Stimulated activated CD8-positive, alpha-beta memory T cell treated with anti-CD3 and anti-CD28 coated beads, Interleukin-7, amount 100 ng/mL, for 48 hours (primary cell): ENCODE measurements at places on chromosomes 16 and 17.
A peak's percentile ranks its signal among the peaks of the same experiment; 100 is the strongest.

DNA sequence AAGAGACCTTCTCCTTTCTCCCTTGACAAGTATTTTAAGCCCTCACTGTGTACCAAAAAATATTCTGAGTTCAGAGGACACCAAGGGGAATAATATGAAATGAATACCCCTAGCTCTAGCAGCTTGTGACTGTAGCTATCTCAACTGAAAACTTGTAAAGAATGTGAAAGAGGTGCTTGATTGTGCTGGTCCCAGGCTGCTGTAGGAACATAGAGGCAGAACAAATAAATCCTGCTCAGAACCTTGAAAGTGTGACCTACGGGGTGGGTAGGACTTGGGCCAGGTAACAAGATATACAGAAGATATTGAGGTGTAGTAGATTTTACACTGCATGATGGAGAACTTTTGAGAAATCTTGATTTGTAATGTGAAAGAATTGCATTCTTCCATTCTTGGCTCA, 606.8 kb downstream of the TOX3 start:
- DNase-seq, result no peak

DNA sequence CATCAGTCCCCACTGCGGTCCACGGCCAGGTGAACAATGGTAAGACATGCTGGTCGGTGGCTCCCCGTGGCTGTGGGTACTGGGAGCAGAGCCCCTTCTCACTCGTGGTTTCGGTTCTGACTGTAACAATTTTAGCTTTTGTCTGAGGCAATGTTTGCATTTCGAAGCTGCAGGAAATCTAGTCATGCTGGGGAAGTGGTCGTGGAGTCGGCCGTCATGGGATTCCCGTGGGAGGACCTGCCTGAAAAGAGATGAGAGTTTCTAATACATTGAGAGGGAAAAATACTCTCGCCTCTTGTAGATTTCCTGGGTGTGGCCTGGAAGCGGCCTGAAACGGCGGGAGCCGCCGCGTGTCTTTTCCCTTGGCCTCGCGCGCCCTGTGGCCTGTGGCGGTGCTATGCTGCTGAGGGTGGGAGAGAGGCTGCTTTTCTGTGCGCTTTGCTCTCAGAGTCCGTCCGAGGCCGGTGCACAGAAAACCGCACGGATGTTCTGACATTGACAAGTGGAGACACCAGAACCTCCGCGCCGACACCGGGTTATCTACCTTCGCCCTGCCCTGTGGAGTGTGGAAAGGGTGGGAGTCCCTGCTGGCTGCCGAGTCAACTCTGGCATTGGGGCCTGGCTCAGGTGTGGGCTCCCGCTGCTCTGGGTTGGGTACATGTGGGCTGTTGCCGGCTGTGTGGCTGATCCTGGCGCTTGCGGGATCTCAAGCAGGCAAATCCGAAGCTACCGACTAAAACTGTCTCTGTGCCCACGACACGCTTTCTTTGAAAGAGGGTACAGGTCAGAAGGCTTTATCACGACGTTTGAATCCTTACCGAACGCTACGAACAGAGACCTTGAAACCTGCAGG, 60.8 kb downstream of the WDR45B start:
- DNase-seq, result no peak

DNA sequence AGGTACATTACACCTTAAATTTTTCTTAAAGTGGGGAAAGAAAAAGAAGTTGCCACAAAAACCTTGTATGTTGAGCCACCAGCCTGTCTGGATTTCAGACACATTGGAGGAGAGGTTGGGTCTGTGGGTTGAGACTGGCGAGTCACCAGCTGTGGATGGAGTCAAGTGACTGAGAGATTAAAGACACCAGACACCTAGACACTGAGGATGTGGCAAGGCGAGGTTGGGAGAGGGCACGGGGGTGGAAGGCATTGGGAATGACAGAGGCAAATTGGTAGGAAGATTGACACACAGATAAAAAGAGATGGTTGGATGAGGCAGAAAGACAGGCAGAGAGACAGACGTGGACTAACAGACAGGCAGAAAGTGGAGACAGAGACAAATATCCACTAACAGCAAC, 49.6 kb downstream of the KCNJ12 start:
- no peak for DNase-seq

DNA sequence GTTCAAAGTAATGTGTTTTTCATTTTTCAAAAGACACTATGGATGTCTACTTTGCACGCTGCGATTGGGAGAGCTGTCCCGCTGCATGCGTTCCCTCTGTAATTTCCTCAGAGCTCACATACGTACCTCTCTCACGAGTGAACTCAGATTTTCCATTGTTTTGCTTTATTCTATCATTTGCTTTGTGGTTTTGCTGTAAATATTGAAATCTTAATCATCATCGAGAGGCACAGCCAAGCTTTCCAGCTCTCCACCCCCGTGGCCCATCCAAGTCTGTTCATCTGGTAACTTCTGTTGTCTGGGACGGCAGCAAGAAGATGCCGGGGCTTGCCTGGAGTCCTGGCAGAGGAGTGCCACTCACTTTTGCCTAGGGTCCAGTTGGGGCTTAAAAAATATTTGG, 21.1 kb downstream of the TMC6 start:
- DNase-seq, result no peak

DNA sequence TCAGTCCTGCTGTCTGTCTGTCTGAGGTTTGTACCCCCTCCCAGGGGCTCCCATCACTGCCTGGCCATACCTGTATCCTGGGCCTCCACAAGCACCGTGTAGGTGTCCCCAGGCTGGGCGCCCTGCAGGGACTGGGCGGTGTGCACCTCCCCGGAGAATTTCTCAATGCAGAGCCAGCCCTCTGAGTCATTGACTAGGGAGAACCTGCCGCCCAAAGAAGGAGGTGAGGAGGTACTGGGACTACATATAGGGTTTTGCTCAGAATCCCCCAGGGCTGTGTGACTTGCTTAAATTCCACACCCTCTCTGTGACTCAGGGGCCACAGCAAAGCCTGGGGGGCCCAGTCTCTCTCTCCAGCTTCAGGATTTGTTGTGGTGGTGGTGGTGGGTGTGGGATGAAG, 7.6 kb downstream of the CDH16 start:
- no peak for DNase-seq

- no peak for DNase-seq
Measured at GRCh38 chr17:50356892-50357510, 11.1 kb downstream of the XYLT2 start.

- no peak for DNase-seq
Measured at GRCh38 chr17:51730303-51731050, 428.0 kb downstream of the CA10 start.

DNA sequence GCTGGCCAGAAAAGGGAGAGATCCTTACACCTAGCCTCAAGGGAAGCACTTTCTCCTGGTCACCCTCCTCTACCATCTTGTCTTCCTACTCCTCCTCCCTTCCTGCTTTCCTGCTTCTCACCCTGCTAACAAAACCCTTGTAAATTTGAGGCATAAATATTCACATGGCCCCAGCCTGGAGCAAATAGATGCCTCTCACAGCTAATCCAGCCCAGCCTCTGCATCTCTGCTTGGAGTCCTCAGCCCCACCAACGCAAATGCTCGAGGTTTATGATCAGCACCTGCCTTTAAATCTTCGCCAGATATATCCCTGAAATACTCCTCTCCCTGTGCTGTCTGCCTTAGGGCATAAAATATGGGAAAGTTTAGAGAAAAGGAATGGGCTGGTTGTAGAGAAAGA, 205.2 kb upstream of the CDH5 start:
- DNase-seq, result no peak

DNA sequence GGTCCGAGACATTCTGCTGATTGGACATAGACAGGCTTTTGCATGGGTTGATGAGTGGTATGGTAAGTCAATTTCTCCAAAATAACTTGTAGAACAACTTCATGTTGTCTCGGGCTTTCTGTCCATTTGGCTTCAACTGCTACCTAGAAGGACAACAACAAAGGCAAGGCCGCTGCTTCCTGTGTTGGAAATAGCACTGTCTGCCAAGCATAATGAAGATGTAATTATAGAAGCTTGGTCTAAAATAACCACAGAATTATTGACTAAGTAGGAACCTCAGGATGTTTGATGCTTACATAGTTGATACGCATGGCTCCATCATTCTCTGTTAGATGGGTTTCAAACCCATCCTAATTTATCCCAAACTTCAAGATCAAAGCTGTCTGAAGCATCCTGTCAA, 42.3 kb upstream of the NOL11 start:
- DNase-seq, result no peak

- DNase-seq, result no peak
Measured at GRCh38 chr16:72927199-72928089, 120.5 kb downstream of the ZFHX3 start.

DNA sequence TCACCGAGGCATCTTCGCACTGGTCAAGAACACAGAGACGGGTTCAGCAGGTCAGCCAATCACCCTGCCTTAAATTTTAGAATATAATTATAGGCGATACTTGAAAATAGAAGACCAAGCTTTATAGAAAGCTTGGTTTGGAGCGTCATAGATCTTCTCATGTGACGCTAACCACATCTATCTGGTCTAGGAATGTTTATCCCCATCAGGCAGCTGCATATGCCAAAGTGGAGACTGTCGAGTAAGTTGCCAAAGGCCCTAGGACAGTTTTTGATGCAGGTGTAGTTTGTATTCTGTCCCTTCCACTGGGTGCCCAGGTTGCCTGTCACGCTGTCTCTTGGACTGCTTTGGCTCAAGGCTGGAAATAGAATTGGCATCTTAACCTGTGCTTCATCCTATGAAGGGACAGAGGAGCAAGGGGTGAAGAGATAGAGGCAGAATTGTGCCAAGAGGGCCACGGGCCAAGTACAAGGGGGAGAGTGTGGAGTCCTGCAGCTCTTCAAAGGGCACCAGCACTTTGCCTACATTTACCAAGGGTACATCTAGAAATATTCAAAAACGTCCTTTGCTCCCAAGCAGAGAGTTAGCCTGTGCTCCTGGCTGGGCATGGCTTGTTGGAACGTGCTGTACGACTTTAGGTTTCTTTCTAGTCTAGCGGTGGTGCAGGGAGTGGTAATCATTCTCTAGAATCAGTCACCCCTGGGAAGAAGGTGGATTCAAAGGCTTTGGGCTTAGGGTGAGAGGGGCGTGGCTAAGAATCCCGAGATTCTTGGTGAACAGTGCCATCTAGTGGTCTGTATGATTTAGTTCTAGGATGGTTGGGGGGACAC, 5.3 kb upstream of the WIPI1 start:
- DNase-seq, result peak; percentile 59

DNA sequence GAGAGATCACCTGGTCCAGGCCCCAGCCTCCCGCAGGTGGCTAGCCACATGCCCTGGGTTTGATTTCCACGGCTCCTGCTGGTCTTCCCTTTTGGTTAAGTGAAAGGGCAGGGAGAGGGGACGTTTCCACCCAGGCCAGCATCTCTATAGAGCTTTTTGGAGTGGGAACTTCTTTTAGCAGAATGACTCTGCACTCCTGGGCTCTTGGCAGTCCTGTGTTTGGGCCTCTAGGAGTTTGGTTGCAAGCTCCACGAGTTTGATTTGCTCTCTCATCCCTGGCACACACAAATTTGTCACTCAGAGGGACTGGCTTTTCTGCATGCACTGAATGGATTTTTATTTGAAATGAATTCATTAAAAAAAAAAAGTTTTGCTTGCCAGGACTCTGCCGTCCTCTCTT, 32.8 kb downstream of the MSI2 start:
- DNase-seq, result no peak

- no peak for DNase-seq
Measured at GRCh38 chr16:59605706-59606105, 871.6 kb upstream of the GOT2 start.

GRCh38 chr16:47947723-47948122, 208.1 kb downstream of the ABCC12 start:
- DNase-seq, result no peak

- DNase-seq, result no peak
Measured at GRCh38 chr16:62391134-62391533, 354.9 kb upstream of the CDH8 start.

DNA sequence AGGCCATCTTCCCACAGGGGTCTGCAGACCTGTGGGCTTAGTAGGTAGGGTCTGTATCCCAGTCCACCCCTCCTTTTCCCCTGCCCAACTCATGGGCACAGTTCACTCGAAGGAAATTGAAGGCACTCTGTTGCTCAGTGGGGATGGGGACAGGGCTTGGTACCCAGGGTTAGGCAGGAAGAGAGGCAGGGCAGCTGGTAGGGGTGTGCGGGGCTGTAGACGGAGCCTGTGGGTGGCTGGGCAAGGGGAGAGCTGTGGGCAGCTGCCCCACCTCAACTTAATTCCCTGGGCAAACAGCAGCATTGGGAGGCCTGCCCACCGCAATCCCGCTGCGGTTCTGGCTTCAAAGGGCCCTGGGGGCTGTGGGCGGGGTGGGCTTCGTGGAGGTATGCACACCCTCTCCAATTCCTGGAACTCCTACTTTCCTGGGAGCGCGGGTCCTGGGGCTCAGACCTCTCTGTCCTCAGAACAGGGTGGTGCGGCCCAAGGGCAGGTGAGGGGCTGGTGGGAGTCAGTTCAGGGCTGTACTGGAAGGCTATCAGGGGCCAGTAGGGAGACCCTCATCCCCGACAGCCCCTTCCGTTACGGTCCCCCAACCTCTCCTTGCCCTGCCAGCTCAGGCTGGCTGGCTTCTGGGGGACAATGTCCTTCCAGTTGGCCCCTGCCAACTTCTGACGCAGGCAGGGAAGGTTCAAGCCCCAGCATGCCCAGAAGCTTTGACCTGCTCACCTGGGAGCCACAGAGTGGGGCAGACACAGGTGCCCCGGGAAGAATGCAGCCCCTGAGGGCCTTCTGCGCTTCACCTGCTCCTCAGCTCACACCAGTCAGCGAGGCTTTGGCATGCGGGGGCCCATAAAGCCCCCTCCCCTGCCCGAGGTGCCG, 9.1 kb downstream of the FOXJ1 start:
- DNase-seq, result no peak

- DNase-seq, result no peak
Measured at GRCh38 chr16:5709889-5710288, 612.3 kb upstream of the EEF2KMT start.

DNA sequence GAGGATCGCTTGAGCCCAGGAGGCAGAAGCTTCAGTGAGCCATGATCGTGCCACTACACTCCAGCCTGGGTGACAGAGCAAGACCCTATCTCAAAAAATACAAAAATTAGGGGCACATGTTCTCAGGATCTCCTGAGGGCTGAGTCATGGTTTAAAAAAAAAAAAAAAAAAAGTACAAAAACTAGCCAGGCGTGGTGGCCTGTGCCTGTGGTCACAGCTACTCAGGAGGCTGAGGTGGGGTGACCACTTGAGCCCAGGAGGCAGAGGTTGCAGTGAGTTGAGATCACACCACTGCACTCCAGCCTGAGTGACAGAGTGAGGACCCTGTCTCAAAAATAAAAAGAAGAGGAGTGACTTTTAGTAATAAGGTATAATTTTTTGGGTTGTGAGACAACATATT, 16.9 kb downstream of the BLMH start:
- no peak for DNase-seq

- DNase-seq, result no peak
Measured at GRCh38 chr17:74474043-74474792, 7.8 kb downstream of the CD300A start.

DNA sequence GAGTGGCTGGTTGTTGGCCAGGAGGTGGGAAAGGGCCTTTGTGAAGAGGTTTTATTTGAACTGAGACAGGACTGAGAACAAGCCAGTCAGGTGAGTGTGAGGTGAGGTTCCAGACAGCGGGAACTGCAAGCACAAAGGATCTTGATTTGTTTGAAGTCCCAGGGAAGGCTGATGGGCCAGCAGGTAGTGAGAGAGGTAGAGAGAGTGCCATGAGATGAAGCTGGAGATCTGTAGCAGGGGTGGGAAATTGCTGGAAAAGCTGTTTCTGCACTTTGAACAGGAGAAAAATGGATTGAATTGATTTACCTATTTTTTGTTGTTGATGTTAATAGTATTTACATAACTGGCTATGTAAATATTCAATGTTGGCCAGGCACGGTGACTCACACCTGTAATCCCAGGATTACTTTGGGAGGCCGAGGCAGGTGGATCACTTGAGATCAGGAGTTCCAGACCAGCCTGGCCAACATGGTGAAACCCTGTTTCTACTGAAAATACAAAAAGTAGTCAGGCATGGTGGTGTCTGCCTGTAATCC, 7.7 kb upstream of the DCTPP1 start:
- no peak for DNase-seq

GRCh38 chr17:40778461-40778860, 3.9 kb downstream of the KRT27 start:
- no peak for DNase-seq
